Naive thymus-derived CD8-positive, alpha-beta T cell (primary cell): ENCODE measurements at places on chromosomes 4 and X.
A peak's percentile ranks its signal among the peaks of the same experiment; 100 is the strongest.

DNA sequence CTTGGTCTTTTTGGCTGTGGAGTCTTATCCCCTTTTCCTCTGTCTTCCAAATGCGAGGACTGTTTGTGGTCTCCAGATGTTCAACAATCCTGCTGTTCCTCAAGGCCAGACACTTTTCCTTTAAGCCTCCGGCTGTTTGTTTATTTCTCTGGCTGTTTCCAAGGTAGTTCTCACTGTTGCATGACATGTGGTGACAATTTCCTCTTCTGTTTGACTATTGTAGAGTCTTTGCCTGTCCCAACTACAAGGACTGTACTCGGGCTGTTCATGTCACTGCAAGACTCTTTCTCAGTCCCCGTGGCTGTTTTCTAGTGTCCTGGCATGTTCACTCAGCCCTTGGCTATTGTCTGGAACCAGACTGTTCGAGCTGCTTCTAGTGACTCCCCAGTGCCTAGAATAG is 50.6 kb downstream of the ZNF157 start:
- no peak for DNase-seq

GRCh38 chr4:85062466-85062865 is 96.0 kb upstream of the WDFY3 start:
- no peak for DNase-seq

DNA sequence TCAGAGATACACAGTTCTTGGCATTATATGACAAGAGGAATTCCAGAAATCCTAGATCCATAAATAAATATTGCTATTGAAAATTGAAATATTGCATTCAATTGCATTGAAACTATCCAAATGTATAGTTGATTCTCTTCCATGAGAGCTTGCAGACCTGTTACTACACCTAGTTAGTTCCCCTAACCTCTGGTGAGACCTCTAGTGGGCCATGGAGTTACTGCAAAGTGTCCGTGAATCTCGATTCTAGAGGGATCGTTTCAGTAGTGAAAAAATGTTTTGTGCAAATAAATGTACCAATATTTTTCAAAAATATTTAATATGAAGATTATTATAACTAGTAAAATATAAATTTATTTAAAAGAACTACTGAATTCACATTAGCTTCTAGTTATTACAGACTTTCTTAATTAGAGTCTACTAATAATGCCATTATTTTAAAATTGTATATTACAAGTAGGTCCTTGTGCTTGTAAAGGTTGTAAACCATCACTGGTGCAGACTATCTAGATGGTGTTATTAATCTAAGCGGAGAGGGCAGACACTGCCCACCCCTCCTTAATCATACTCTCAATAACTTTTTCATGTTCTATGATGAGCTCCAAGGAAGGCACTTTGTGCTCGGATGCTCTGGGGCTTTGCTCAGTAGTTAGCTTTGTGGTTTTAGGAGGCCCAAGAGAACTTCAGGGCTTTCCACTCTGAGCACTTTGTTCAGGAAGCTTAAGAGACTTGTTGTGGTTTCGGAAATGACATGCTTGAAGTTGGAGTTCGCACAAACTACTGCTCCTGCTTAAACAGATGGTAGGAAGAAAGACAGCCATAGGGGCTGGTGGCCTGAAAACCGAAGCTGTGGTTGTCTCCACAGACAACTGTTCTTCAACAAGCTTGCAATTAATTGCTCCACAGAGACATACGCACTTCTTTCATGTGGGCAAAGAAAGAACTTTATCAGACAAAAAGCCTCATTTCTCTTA is 42.8 kb downstream of the IL21 start:
- peak; percentile 80 for DNase-seq

DNA sequence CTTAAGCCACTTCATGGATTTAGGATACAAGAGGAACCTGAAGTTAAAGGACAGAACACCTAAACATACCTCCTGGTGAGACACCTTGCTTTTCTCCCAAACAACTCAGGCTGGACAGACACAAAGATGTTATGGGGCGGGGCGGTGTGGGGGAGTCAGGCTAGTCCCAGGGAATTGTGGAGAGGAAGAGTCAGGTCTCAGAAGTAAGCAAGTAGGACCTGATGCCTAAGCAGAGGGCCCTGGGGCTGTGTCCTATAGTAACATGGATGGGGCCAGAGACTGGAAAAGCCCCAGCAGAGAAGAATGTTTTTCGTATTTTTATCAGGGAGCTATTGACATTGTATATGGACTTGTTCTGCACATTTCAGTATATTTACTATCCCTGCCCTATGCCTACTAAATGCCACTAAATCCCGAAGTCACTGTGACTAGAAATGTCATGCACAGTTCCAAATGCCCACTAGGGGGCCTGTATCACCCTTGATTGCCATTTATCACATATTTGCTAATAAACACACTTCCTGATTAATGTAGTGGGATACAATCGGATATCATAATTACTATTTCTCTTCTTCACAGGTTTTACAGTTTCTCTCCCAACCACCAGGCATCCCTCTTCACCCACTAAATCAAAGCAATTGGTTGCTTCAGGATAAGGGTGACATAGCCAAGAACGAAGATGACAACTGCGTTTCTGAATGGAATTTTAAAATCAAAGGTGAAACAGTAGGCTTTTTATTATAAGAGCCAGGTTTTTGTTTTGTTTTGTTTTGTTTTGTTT is 23.8 kb upstream of the ARHGAP10 start:
- DNase-seq, result peak; percentile 54

DNA sequence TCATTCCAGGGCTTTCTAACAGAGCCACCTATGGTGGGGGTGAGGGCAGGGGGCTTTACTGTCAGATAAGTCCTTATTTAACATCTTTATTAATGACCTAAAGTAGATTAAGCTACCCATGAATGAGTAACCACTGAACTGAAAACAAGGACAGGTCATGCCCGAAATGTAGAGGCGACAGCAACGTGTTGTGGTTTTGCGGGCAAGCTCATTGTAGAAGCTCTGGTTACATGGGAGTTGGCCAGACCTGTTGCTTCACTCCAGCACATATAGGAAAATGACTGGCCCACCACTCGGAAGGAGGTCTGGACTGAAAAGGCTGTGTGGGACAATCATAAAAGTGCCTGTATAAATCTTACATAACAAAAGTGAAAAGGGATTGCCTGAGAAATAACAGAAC is 109.6 kb upstream of the NDP start:
- no peak for DNase-seq

DNA sequence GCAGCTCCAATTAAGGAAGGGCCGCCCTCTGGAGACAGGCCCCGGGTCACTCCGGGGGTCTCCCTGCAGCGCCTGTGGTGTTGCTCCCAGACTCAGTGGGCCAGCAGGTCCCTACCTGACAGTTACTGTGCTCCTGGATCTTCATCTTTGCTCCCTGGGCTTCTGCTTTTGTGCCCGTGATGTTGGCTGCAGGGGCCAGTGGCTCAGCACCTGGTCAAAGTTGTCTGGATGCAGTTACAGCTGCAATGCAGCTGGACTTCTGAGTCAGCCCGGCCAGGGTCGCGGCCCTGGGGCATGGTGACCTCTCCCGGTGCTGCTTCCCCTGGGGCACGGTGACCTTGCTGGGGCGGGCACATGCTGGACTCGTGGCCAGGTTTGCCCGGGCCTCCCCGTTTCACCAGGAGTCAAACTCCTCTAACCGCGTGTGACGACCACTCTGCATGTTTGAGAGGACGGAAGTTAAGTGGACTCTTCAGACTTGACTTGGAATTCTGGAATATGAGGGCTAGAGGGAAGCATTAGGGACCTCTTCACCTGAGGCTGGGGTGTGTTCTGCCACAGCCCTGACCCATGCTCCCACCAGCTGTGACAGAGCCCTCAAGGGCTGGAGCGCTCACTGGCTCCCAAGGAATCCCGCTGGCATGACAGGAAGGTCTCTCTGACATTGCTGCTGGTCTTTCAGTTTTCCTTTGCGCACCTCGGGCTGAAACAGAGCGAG is 3.7 kb downstream of the CTAG2 start:
- DNase-seq, result no peak
